ENCODE measurements at places on chromosomes 2 and 18.
A peak's percentile ranks its signal among the peaks of the same experiment; 100 is the strongest.

DNA sequence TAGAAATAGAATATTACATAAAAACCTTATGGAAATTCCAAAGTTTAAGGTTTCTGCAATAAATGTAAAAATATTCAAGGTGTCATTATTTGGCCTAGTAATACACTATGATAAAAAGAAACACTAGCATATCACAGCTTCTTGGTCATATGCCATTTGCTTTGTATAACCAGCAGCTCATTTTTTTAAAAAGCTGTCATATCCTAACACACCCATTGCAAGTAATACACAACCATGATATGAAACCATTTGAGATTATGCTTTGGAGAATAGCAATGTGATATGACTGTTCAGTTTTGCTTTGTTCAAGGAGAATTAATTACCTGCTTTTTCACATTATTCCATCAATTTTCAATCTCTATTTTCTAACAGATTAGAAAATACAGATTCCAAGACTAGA is 149.0 kb downstream of the IKZF2 start:
- DNase-seq, result no peak

DNA sequence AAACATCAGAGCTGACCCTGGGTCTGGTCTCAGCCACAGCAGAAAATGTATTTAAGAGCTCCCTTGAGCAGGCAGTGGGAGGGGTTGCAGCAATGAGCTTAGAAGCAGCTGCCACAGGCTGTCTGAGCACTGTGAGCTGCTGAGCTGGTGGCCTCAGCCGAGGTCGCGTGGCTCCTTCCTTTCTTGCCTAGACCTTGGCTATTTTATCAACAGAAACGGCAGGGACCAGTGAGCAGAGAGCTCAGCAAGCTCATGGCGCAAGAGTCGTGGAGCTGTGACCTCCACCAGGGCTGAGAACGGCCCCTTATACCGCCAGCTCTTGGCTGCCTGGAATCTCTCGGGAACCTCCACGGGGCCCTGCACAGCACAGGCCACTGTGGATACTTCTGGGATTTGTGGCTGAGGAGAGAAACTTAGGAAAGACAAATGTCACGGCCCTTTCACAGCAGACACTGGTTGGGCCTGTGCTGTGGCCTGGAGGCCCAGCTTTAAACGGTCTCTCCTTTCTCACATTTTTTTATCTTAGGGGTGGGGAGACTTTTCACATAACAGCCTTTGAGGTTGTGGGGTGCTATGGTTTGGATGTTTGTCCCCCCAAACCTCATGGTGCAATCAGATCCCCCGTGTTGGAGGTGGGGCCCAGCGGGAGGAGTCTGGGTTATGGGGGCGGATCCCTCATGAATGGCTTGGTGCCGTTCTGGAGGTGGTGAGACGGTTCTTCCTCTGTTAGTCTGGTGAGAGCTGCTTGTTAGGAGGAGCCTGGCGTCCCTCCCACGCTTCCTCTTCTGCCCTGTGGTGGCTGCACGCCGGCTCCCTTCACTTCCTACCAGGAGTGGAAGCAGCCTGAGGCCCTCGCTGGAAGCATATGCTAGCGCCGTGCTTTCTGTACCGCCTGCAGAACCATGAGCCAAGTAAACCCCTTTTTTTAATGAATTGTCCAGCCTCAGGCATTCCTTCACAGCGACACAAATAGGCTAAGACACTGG is 1.7 kb downstream of the ALLC start:
- DNase-seq, result no peak

DNA sequence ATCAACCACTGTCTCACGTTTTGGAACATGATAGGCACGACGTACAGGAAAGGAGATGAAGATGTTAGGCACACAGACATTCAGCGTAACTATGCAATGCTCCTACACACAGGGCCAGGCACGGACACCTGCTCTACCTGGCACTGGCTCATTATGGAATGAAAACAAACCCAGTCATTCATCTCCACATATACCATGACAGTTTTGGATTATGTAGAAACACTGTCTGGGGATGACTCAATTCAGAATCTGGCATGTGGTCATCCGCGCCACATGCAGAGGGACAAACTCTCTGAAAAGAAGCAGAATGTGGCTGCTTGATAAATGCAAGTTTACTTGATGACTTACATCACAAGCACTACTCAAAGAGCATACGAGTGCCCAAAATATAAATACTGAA is 29.5 kb upstream of the NFU1 start:
- DNase-seq, result no peak

DNA sequence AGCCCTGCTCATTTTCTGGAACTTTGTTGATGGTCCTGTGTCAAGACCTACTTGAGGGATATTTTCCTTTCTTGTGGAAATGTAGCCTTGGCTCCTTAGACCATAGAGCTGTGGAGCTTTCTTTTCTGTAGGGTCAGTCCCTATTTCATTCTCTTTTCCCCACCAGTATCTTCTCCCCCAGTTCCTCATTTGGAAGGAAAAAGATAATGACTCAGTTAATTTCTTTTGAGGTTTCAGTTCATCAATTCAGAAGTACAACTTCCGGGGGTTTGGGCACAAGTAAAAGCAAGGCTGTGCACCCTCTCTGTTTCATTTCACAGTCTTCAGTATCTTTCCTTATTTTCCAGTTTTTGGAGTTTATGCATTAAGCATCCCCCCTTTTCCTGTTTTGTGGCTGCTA is 70.7 kb downstream of the CDC42EP3 start:
- no peak for DNase-seq

DNA sequence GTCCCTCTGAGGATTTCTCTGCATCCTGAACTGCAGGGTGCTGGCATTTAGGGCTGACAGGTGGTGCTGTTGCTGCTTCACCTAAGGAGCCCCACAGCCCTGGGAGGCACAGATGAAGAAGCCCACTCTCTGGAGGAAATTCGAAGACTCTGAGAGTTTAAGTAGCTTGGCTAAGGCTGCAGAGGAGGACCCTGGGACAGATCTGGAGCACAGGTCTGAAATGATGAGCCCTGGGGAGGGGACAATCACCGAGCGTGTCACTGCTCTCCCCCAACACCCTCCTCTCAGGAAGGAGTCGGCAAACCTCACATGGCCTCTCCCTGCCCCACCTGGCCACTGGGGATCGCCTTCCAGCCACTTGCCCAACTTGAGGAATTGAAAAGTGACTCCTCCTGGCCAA is 18.6 kb downstream of the CYP27C1 start:
- no peak for DNase-seq

DNA sequence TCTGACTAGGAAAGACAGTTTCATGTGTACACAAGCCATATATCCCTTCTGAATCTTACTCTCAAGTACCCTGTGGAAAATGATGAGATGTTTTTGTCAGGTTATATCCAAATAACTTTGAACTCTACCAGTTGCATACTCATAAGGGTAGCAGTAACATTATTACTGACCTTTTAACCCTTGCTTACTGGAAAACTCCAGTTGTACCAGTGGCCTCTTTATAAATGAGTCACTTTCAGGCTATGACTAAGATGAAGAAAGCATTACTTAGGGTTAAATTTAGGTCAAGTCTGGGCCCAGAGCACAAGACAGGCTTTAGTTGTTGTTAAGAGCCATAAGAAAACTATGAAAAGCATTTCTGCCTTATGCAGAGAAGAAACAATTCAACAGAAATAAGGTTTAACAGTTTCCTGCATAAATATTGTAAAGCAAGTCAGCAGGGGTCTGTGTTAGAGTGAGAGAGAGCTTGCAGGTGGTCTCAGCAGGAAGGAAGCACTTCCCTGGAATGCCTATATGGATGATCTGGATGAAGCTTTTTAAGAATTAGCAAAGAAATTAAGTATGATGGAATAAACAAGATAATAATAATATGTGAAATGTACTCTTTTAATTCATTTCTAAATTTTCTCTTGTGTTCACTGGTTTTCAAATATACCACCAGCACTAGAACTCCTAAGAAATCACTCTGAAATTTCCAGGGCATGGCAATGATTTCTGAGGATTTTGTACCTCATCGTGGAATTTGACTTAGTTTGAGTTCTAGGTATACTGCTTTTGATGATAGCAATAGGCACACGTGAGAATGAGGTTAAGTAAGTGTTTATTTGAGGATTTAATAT is 126.6 kb downstream of the UBE2E3 start:
- DNase-seq, result no peak

GRCh38 chr18:22214731-22215528 is 45.5 kb downstream of the GATA6 start:
- DNase-seq, result no peak

DNA sequence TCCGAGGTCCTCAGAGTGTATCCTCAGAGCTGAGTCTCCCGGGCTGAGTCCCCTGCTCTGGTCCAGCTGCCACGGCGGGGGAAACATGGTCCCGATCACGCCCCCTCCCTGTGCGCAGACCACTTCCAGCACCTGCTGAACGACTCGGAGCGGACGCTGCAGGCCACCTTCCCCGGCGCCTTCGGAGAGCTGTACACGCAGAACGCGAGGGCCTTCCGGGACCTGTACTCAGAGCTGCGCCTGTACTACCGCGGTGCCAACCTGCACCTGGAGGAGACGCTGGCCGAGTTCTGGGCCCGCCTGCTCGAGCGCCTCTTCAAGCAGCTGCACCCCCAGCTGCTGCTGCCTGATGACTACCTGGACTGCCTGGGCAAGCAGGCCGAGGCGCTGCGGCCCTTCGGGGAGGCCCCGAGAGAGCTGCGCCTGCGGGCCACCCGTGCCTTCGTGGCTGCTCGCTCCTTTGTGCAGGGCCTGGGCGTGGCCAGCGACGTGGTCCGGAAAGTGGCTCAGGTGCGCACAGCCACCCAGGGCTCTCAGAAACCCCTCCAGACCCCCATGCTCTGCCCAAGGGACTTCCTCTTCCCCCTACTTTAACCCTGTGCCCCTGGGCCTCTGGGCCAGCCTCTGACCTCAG is 26.7 kb downstream of the GPC1 start:
- DNase-seq, result no peak

DNA sequence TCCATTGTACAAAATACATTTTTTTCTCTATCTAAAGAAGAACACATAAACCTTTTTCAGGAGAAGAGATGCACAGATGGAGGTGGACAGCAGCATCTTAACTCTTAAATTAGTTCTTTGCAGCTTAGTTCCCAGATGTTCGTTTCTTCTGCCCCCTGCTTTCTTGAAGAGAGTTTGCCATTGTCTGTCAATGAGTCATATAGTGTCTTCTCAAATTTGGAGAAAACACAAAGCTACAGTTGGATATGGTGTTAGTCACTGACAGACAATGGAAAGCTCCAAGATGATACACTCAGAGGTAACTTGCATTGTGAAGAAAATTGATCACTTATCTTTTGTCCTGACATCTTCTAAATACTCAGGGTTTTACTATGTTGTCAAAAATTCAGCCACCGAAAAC is 48.8 kb upstream of the TMEFF2 start:
- DNase-seq, result no peak

- no peak for DNase-seq
Observed at GRCh38 chr18:63112706-63113105, 206.9 kb downstream of the BCL2 start.

DNA sequence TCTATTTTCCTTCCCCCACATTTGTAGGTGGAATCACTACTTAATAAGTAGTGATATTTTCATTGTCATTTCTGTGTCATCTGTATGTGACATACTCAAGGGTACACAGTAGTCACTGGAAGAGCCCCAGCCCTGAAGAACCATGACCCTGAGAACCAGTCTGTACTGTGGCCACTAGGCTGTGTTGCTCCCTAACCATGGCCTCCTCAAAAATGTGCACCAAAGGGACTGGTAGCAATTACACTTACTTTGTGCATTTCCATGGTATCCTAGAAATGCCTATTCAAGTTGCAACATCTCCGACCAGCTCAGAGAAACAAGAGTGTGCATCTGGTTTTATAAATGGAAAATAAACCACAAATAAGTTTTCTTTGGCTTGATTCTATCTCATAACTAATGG is 155.1 kb downstream of the DOCK10 start:
- no peak for DNase-seq

DNA sequence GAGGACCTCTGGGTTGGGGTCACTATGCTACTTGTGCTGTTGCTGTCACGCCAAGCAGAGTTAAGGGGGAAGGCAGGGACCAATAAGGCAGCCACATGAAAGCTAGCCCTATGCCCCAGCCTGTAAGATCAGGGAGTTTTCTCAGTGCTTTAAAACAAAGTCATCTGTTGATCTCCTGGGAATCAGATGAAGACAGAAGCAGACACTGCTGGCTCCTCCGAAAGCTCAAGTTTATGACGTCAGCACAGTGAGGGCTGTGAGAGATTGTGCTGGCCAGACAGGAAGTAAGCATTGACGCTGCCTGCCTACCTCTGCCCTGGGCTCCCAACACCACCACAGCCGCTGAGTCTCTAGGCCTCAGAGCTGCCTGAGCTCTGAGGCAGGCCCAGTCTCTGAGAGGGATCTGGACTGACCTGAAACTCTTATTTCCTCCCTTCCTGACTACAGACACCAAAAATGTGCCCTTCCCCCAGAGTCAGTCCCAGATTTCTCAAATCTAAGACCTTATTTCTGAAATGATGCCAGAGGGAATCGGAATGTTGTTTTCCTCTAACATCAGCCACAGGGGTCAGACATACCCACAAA is 118.1 kb upstream of the EPAS1 start:
- peak; percentile 14 for DNase-seq

- no peak for DNase-seq
Observed at GRCh38 chr2:157899125-157899839, 23.2 kb upstream of the ACVR1 start.

- no peak for DNase-seq
Observed at GRCh38 chr2:25517701-25518100, 155.7 kb downstream of the DTNB start.

All from stimulated activated CD8-positive, alpha-beta memory T cell treated with anti-CD3 and anti-CD28 coated beads, Interleukin-12 subunit alpha, Interleukin-12 subunit beta, amount 100 ng/mL, for 1 hour (primary cell).